ENCODE measurements at places on chromosomes 11 and 22.
A peak's percentile ranks its signal among the peaks of the same experiment; 100 is the strongest.

- no peak for DNase-seq
Observed at GRCh38 chr11:106395716-106396349, 318.4 kb downstream of the AASDHPPT start.

- DNase-seq: no peak
Observed at GRCh38 chr22:45425101-45425500, 11.6 kb downstream of the RIBC2 start.

GRCh38 chr22:23789638-23790037 is 2.9 kb downstream of the SMARCB1 start:
- no peak for DNase-seq

GRCh38 chr11:96642583-96642982 is 252.8 kb downstream of the JRKL start:
- DNase-seq: no peak

- DNase-seq: no peak
Observed at GRCh38 chr22:19398206-19398605, 33.3 kb downstream of the HIRA start.

- no peak for DNase-seq
Observed at GRCh38 chr11:27995083-27995482, 112.9 kb downstream of the KIF18A start.

- no peak for DNase-seq
Observed at GRCh38 chr11:109184376-109184775, 237.6 kb upstream of the C11orf87 start.

DNA sequence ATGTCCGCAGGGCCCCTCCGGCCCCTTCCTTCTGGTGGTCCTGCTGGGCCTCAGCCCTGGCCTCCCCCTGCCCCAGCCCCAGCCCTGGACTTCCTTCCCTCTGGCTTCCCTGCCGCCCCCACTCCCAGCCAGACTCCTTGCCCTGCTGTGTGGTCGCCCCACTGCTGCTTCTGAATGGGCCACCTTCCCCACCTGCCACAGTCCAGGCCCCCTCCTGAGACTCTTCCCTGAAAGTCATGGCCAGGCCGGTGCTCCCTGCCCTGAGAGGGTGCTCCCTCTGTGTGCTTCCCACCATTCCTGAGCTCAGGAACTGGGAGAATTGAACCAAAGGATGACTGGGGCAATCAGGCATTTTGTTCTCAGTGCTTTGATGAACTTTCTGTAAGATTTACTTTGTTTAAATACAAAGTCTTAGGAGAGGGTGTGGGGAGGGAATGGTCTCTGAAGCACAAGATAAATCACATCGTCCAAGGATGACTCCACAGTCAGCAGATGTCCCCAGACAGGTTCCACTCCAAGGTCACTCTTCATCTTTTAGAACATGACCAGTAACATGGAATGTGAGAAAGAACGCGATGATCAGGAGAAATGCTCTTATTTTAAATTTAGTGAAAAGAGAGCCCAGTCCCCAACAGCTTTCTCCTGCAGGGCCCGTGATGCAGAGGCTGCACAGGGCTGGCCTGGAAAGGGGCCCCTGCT is 774 bp downstream of the APOBEC3D start:
- DNase-seq: no peak

GRCh38 chr11:32870676-32871075 is 21.9 kb upstream of the QSER1 start:
- DNase-seq: no peak

DNA sequence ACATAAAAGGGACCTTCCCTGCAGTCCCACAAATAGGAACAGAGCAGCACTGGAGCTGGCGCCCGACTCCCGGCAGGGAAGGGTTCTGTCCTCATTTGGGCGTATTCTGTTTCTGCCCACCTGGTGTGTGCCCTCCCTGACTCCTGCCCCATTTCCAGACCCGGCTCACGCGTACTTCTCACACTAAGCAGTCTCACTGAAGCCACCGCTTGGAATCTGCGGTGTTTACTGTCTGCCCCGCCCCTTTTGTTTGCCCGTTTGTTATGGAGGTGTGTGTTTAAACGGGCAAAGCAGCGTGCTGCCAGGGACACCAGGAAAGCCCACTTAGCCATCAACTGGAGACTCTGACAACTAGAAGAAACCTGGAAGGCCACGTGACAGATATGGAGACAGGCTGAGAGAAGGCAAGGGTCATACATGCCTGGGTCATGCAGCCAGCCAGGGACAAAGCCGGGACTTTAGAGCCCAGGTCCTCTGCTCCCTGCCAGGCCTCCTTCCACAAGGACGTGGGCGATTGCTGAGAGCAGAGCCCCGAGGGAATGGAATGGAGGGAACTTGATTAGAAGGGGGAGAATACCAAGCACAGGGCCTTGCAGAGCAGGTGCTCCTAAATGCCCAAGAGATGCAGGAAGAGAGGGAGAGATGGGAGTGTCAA is 8.7 kb upstream of the EFCAB6 start:
- no peak for DNase-seq

- no peak for DNase-seq
Observed at GRCh38 chr11:118763041-118763440, 27.9 kb downstream of the DDX6 start.

- no peak for DNase-seq
Observed at GRCh38 chr22:39452740-39453040, 4.1 kb upstream of the MGAT3 start.

DNA sequence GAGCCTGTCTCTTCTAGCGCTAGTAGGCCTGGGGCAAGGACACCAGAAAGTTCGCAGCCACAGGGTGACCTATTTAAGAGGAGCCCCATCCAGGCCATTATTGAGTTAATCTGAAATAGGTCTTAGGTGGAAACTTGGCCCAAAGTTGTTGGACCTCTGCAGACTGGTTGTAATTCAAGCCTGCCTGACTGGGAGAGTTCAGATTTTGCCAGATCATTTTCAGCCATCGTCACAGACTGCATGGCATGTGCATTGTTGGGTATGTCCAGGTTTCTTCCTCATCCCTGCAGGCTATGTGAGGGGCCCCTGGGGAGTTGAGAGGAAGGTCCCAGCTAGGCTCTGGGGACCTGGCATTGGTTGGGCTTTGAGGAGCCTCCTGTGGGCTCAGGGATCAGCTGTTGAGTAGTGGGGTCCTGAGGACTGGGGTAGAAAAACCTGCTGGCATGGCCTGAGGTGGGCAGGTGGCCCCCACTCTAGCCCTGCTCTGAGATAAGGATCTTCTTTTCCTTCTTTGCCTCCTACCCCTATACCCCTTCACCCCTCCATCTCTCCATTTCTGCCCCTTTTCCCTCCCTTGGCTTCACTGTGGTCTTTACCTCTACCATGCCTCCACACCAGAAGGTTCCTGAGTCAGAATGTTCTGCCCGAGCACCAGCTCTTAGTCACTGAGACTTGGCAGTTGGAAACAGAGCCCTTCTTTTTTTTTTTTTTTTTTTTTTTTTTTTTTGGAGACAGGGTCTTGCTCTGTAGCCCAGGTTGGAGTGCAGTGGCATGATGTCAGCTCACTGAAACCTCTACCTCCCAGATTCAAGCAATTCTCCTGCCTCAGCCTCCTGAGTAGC is 112.7 kb downstream of the MORC2 start:
- DNase-seq: peak; percentile 30

DNA sequence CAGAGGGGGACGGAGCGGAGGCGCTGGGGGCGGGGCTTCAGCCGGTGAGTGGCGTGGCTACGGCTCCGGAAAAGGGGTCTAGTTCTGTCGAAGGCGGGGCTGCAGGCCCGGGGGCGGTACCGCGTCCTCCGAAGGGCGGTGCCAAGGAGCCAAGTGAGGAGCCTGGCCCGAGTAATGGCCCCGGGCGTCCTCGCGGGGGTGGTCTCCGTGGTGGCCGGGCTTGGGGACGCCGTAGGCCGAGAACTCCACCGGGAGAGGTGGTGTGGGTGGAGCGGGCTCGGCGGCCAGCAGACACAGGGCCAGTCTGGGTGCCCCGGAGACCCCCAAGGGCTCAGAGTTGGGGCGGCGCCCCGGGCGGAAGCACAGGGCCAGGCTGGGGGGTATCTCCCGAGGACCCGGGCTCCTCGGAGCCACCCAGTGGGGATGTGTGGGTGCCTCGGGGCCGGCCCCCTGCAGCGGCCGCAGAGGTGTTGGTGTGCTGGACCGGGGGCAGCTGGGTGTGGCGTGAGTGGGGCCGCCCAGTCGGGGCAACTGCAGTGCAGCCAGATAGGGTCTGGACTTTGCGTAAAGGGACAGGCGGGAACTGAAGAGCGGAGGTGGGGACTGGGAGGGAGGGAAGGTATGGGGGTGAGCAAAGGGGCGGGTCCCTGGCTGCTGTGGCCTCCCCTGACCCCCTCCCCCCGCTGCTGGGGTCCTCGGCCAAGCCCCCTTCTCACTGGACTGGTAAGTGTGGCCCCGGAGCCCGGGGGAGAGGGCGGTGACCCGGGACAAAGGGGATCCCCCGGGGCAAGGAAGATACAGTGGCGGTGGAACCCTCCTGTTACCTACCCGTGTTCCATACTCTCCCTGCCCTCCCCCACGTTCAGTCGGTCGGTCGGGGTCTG is 838 bp downstream of the FKBP2 start:
- peak; percentile 61 for DNase-seq

DNA sequence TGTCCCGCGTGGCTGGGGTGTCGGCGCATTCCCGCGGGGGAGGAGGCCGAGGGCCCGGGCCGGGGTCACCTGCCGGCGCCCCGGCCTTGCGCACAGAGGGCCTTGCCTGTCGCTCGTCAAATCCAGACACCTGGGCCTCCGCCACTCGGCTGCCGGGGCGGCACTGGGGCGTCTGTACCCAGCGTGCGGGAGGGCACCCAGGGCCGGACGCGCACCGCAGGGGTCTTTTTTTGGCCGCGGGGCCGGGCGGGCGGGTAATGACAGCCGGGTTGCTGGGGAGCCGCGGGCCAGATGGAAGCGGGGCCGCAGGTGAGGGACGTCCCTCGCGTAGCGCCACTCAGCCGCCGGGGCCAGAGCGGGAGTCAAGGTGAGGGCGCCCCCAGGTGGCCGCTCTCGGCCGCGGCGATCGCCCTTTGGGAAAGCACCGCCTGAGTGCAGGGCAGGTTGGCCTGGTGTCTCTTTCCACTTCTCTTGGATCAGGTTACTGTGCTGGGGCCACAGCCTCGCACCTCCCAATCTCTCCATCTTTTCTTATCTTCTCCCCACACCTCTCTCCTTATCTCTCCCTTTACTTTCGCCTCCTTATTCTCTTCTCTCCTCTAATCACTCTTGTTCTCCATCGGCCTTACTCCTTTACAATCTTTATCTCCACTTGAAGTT is 3.5 kb downstream of the PHLDB1 start:
- DNase-seq: no peak

DNA sequence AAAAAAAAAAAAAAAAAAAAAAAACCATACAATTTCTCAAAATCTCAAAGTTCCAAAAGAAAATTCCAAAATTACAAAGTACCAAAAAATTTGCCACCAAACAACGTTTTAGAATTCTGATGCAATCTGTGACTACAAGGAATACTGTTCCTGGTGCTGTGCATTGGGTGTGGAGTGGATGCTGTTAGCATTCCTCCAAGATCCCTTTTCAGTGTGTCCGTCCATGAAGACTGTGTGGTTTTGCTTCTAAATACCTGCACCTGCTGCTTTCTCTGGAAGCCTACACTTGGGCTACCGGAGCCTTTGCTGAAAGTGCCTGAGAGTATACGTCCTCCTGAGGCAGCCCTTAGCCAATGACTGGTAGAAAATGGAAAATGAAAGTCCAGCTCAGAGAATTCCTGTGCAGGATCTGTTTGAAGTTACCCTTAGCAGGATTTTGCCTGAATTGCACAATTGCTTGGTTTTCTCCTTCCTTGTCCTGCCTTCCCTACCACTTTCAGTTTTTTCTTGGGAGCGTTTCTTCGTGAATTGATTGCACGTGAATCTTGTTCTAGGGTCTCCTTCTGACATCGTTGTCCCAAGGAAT is 140.8 kb downstream of the TRPC6 start:
- no peak for DNase-seq

- DNase-seq: no peak
Observed at GRCh38 chr11:9708544-9708943, 44.7 kb downstream of the SWAP70 start.

DNA sequence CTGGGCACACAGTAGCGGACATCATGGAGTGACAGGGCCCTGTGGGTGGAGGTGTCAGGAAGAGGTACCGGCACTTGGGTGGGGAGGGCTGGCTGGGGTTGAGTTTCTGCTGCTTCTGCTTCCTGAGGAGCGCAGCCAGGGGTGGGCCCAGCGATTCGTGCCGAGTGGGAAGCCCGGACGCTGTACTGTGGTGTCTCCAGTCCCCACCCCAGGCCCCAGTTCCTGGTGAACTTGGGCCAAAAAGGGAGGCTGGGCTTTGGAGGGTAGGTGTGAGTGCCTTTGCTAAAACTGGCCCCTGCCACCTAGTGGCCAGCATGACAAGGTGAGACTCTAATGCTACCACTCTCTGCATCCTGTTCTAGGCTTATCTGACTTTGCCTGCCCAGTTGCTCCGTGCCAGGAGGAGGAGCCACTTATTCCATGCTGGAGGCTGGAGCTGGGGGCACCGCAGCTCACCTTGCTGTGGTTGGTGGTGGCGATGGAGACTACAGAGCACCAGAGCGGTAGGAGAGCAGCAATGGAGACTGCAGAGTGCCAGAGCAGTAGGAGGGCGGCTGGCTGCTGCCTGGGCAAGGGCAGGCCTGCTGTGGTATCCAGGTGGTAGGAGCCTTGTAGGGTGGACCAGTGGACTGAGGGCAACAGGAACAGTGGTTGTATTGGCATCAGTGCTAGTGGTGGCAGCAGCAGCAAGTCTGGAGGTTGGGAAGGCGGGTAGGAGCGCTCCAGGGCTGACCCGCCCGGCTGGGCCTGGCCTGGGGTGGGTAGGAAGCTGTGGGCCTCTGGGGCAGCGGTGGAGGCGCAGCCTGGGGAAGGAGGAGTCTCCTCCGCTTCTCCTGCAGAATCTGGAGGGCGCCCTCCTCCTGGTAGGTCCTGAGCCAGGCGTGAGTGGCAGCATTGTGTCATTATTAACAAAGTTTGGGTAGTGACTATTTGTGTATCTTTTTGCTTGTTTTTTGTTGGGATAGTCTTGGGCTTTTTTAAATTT is 2.2 kb upstream of the RFPL2 start:
- DNase-seq: no peak

DNA sequence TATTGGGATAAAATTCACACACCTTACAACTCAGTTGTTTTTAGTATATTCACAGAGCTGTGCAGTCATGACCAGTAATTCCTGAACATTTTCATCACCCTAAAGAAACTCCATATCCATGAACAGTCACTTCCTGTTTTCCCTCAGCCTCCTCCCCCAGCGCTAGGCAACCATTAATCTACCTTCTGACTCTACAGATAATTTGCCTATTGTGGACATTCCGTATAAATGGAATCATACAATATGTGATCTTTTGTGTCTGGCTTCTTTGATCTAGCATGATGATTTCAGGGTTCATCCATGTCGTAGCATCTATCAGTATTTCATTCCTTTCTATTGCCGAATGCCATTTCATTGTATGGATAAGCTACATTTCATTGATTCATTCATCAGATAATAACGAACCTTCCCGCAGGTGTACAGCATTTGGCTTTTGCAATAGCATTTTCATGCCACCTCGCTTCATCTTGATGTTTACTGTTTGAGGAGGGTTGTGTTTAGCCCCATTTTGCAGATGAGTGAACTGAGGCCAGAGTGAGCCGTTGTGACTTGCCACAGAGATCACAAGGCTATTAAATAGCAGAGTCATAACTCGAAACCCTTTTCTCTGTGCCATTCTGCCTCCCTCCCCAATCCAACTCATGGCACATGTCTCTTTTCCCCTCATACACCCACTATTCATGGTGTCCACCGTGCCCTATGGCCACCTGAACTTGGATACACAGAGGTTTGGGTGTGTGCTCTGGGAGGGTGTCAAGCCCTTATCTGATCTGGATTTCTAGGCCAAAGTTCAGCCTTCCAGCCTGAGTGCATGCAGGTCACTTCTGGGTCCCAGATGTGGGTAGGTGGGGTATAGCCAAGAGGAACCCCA is 11.1 kb upstream of the MYH9 start:
- DNase-seq: no peak

Data from NCI-H446 (cell line).